Esophagus muscularis mucosa (tissue), 4 donors: ENCODE measurements at places on chromosomes 3 and 15. TPM values are rescaled to one million over a fixed set of nuclear protein-coding genes. Genes with fewer than 3 reads are reported as not detected.

SNTN gene
- total RNA-seq, result not detected

DNA sequence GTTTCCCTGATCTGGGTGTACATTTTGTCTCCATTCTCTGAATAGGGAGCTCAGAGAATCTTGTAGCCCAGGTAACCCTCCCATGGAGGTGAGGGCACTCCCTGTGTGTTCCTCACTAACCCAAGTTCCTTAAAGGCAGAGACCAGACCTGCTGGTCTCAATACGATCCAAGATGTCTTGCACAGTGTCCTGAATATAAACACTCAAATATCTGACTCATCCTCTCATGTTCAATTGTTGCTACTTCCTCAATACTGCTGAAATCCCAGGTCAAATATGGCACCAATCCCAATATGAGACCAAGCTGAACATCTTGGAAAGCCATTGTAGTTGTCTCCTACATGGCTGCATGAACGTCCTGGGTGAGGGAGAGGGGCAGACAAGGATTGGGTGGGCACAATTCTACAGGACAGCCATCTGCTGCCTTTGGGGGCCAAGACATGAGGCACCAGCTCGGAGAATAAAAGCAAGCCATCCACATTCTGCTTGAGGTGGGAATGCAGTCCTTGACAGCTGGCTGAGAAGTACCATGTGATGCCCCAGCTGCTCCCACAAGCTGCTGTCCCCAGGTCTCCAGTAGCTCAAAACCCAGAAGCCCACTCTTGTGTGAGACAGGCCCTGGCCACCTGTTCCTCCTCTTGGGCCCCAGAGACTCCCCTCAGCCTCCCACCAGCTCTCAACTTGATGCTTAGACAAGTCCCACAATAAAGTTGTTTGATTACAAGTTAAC, 18.2 kb downstream of the TBC1D2B start:
- no peaks in the 10 kb centered on the region for H3K36me3 ChIP-seq
- no peak overlapping the region for H3K4me3 ChIP-seq
- H3K4me1 ChIP-seq, result peaks cover 69% of the 10 kb centered on the region
- H3K27me3 ChIP-seq, result no peaks in the 10 kb centered on the region
- no peak for DNase-seq

DNA sequence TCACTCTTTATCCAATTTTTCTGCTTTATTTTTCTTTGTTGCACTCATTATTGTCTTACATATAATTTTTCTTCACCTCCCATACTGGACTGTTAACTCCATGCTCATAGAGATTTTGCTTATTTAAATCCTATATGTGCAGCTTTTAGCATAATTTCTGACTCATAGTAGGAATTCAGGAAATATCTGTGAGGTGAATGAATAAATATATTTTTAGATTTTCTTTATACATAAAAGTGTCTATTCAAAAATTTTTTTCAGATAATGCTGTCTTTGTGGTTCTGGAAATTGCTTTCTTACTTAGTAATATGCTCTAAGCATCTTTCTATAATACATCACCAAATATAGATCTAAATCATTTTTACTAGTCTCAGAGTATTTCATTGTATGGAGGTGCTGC, 191.8 kb upstream of the SUCLG2 start:
- no peak for DNase-seq
- no peaks in the 10 kb centered on the region for H3K27me3 ChIP-seq
- H3K4me1 ChIP-seq, result no peaks in the 10 kb centered on the region
- H3K4me3 ChIP-seq, result no peak overlapping the region
- no peaks in the 10 kb centered on the region for H3K36me3 ChIP-seq

UMPS gene
- 34.3 TPM for total RNA-seq

GOLGA6L10 gene
- total RNA-seq, result 0.71 TPM
